ENCODE measurements at places on chromosomes 1 and 21.

DNA sequence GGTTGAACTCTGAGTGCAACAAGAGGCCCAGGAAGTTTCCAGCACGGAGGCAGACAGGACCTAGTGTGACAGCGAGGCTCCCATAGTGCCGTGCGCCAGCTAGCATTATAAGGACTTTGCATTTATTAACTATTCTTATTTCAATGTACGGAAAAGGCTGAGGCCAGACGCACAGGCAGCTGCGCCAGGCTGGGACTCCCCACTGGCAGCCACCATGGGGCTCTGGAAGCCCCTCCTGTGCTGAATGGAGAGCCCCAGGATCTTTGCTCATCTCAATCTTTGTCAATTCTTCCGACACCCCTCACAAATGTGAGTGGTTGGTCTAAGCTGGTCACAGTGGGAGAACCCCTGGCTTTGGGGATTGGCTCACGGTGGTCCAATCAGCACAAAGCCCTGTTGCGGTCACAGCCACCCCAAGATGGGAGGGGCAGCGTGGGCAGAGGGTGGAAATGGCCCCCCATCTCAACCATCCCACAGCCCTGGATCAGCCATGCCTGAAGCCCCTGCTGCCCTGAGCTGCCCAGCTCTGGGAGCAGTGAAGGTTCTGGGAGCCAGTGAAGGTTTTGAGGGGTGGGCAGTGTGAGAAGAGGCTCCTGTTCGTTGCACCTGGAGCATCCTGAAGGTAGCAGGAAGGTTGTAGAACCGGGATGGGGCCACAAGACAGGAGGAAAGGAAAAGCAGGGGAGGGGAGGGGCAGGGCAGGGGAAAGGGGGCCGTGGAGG is 59.5 kb upstream of the ADARB1 start:
- DNase-seq = no peak

- peak; percentile 54 for DNase-seq
Observed at GRCh38 chr1:31588751-31589515, 12.6 kb downstream of the TINAGL1 start.

GRCh38 chr1:213057264-213058059 is 6.4 kb downstream of the RPS6KC1 start:
- no peak for DNase-seq

- DNase-seq = no peak
Observed at GRCh38 chr1:111956155-111956771, 33.2 kb downstream of the KCND3 start.

DNA sequence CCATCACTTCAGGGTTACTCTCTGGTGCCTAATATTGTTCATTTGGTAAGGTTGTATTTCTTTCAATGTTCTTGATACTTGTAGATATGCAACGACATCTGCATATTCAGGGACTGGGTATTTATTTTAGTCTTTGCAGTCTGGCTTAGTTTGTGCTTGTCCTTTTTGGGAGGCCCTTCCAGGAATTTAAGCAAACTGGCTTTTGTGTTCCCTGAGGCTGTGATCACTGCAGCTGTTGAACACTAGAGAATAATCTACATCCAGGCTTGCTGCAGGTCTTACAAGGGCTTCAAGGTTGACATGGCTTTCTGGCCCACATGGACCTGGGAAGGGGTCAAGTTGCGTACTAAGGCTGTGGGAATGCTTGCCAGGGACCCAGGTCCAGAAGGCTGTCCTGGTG is 72.1 kb downstream of the CCDC18 start:
- DNase-seq = no peak

DNA sequence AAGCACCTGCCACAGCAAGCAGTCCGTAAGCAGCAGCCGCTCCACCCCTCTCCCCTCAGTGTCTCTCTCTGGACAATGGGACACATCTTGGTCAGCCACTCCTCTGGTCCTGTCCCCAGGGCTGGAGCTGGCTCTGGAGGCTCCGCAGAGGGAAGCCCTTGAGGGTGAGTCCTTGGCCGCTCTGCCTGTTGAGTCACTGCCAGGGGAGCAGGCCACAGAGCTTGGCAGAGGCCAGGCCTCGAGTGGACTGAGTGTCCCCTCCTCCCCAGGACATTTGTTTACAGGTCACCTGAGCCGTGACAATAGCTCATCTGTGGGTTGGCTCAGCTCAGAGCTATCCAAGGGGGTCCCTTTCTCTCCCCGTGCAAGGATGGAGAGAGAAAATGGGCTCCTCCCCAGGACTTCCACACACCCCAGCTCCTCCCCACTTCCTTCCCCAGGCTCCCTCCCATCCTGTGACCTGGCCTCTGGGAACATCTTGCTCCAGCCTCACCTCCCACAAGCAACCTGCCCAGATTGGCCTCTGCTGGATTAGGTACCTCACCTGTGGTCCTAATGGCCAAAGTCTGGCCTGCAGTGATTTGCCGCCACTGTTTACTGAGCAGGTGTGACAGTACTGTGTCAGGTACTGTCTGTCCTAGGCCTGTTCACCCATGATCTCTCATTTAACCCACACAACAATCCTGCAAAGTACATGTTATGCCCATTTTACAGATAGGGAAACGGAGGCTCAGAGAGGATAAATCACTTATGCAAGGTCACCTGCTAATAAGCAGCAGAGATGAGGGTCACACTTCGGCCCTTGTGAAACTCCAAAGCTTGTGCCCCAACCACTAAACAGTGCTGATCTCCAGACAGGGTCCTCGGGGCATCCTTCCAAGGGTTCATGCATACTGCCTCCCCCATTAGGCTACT is 4.8 kb downstream of the FAM131C start:
- DNase-seq = no peak
